ENCODE measurements at places on chromosomes 2 and 18.

- no peak for DNase-seq
These were observed 7.5 kb downstream of the RIOK3 start for GRCh38 chr18:23460285-23461273.

DNA sequence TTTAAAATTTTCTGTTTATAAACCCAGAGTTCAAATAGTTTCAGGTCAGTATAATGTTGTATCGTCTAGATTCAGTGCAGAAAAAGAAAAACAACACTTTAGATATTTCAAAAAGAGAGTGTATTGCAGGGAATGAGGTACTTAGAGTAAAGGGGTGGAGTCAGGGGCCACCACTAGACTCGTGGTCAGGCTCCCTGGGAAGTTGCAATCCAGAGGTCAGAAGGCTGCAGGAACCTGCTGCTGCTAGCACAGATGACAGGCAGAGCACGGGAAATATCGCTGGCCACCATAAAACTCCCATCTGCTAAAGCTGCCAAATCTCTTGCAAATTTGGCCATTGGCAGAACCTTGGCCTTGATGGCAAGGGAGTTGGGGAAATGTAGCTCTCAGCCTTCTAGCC is 64.6 kb downstream of the THNSL2 start:
- DNase-seq: no peak

DNA sequence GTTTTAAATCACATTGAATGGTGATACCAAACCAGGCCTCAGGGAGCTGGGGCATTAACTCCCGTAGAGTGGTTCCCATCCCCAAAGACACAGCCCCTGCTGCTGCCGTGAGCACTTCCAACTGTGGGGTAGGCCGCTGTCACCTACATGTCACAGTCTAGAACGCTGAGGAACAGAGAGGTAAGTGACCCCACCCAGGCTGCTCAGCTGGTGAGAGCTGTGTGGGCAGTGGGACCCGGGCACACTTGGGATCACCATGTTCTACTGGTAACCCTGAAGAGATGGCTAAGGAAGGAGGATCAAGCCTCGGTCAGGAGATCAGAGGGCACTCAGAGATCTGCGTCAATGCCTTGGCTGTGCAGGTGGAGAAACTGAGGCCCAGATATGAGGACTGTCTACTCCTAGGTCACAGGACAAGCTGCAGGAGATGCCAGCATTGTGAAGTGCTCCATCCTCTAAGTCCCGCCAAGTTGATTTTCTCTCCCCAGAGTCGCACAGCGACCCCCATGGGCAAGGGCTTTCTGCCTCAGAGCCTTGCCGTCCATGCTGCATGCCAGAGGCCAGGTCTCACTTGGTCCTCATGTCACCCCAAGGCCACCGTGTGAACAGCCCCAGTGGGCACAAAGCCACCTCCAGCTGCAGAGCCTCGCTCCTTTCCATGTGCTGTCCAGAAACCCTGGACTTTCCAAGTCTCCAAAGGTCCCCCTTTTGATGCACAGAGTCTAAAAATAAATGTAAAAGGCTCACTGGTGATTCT is 144.2 kb upstream of the OTOS start:
- DNase-seq: no peak

GRCh38 chr18:74286106-74286855 is 5.5 kb downstream of the CYB5A start:
- no peak for DNase-seq

DNA sequence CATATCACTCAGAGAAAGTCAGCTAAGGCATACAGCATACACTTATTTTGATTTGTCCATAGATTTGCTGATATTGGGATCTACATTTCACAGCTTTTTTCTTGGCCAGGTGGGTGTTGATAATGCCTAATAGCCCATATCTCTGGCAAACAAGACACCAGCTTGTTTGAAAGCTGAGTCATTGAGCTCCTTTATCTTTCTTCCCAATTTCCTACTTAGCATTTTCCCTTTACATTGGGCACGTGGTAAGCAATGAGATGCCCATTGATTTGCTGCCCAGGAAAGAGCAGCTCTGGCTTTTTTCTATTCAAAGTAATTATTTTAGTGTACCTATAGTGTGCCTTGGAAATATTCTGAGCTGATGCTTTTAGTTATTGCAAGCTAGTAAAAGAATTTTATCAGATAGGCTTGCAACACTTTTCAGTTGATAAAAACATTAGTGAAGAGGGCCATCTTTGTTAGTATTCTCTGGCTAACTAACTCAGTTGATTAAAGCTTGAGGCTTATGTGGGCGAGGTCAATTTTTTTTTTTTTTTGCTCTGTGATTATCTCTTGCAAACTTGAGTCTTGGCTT is 79.6 kb downstream of the OSBPL6 start:
- DNase-seq: no peak

DNA sequence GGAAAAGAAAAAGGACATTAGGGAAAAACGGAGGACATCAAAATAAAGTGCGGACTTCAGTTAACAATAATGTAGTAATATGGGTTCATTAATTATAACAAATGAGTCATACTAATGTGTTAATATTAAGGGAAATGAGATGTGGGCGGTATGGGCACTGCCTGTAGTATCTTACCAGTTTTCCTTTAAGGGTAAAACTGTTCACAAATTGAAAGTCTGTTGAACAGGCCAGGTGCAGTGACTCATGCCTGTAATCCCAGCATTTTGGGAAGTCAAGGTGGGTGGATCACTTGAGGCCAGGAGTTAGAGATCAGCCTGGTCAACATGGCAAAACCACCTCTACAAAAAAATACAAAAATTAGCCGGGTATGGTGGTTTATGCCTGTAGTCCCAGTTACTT is 56.8 kb upstream of the PMAIP1 start:
- no peak for DNase-seq

GRCh38 chr2:40760071-40760666 is 308.3 kb upstream of the SLC8A1 start:
- DNase-seq: no peak

DNA sequence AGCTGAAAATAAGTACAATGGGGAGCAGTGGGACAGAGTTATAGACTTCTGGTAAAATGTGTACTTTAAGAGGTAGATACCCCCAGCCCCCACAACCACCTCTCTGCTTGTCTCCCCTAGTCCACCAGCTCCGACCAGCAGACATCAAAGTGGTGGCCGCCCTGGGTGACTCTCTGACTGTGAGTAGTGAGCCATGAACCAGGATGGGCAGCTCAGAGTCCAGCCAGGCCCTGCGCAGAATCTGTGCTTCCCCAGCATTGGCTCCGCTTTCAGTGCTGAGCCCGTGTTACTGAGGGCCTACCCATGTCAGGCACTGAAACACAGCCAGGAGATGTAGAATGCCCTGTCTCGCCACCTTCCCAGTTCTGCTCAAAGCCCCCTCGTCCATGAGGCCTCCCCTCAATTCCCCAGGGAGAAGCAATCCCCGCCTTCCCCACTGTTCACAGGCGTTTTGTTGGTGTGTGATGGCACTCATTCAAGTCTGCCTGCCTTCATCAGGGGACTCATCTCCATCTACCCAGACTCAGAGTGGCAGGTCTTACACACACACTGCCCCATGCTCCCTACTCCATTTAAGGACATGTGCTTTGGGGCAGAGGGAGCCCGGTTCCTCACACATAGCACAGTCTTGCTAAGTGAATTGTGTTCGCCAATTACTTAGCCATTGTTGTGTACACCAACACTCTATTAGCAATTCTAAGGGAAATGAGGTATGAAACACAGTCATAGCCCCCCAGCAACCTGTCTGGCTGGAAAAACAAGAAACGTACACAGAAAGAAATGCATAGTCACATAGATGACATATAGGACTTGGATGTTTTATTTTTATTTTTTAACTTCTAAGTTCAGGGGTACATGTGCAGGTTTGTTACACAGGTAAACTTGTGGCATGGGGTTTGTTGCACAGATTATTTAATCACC is 122.6 kb downstream of the PLB1 start:
- DNase-seq: no peak

DNA sequence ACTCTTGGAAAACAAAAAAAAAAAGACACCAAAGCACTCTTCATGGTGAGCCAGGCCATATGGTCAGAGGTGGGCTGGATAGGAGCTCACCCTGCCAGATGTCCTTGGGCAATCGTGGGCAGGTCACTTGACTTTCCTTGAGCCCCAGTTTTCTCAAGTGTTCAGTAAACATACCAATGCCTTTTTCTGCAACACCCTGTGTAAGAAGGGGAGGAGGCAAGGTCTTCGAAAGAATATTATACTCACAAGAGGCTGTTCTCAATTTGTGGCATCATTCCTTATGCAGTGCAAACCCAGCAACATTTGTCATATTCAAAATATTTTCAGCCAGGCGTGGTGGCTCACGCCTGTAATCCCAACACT is 22.9 kb upstream of the TMEM87B start:
- DNase-seq: no peak

GRCh38 chr18:66993492-66993891 is 389.6 kb upstream of the CDH19 start:
- DNase-seq: no peak

GRCh38 chr2:28644760-28645159 is 106.9 kb upstream of the PPP1CB start:
- DNase-seq: no peak

DNA sequence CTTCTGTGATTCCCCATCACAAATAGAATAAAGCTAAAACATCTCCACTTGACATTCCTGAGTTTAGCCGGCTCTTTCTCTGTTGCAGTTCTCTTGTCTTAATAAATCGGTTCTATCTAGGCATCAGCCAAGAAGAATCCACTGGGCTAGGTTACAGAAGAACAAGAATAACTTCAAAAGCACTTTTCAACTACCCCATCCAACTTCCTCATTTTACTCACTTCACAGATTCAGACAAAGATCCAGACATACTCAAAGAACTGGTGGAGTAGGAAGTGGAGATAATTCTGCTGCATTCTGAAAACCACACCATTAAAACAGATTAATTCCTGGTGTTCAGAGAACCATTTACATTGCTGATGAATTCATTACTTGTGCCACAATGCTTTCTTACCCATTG is 9.6 kb upstream of the ALPK2 start:
- DNase-seq: no peak
